ENCODE measurements at places on chromosomes 1 and 21.

DNA sequence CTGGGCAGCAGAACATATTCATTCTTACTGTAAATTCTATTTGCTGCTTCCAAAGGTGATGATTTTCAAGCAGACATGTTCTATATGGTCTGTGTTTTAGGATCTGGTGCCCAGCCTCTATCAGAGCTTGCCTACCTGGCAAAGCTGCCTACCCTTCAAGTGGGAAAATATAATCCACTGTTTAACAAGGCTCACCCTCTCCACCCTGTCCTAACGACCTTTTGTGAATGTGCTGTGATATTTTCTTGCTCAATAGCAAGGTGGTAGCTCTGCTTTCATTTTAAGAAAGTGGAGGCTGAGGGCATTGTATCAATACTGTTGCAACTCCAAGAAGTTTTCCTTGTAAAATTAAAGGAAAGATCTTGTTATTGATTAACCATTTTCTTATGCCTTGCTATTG is 26.0 kb upstream of the AGO1 start:
- H3K36me3 ChIP-seq, result peaks cover 30% of the 10 kb centered on the region
- H3K27me3 ChIP-seq, result no peaks in the 10 kb centered on the region
- no peaks in the 10 kb centered on the region for H3K4me1 ChIP-seq

DNA sequence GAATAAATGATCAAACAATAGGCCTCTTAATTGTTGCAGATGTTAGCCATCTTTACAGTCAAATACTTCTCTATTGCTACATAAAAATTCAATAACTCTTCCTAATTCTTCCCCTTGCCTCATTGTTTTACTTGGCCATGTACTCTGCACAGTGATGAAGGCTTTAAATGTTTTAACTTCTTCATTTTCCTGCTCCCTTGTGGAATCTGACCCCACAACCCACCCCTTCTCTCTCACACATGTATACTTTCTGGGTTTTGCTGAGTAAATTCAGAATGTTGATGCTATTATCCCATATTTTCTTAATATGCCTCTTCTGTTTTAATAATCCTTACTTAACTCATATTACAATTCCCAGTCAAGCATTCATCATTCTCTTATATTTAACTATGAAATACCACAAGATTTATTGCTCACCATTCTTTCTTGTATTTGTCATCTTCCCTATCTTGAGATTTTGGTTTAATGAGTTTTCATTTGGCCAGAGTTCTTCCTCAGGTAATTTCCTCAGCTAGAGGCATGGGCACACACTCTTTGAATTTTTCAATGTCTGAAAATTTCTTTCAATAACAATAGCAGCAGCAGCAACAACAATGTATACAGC is 327.8 kb upstream of the USP24 start:
- no peak for DNase-seq
- no peaks in the 10 kb centered on the region for H3K36me3 ChIP-seq
- no peaks in the 10 kb centered on the region for H3K4me1 ChIP-seq
- no peak overlapping the region for H3K27ac ChIP-seq
- H3K27me3 ChIP-seq, result no peaks in the 10 kb centered on the region
- H3K4me3 ChIP-seq, result no peak overlapping the region

GRCh38 chr1:15465674-15466073 is 9.1 kb downstream of the CELA2A start:
- H3K36me3 ChIP-seq, result no peaks in the 10 kb centered on the region
- no peak for DNase-seq

DNA sequence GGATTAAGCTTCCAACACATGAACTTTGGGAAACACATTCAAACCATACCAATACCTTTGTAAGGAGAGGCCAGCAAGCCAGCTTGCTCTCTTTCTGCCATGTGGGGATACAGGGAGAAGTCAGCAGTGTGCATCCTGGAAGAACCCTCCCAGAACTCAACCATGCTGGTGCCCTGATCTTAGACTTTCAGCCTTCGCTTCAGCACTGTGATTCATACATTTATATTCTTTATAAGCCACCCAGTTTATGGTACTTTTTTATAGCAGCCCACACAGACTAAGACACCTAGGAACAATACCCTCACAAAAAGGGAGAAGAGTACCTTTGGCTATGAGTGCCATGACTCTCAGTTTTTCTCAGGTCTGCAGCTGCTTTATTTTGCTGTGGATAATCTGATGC is 35.9 kb downstream of the C1orf87 start:
- H3K4me1 ChIP-seq, result no peaks in the 10 kb centered on the region
- no peak overlapping the region for H3K27ac ChIP-seq
- H3K27me3 ChIP-seq, result no peaks in the 10 kb centered on the region
- no peak overlapping the region for H3K4me3 ChIP-seq

DNA sequence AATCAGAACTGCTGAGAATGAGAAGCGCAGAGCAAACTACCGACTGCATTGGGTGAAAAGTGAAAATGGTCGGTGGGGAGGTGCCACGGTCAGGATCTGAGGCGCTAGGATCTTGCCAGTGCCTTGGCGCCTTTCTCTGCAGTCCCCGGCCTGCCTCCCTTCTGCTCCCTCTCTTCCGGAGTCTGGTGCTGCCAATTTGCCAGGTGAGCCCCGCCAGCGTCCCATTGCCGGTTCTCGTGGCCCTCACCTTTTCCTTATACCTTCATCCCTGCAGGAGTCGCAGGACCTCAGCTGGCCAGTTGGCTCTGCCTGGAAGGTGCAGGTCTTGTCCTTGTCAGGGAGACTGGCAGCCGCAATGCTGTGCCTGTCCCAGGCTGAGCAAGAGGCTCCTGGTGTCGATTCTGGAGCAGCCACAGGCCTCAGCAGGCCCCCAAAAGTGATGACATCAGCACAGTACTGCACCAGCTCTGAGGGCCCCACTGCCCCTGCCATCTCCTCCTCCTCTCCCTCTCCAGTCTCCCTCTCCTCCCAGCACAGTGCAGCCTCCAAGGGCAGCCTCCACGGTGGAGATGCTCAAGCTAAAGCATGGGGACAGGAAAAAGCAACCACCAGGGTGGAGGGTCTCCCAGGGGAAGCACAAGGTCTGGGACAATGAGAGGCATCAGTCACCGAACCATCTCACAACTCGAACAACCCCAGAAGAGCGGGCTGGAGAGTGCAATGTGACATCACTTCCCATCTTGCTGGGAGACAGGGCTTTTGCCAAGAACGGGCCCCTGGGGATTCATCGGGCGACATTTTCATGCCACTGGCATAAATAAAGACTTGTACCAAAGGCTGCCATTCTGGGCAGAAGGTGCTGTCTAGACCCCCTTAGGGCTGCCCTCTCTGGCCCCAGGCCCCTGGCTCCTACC is 37.1 kb upstream of the H6PD start:
- H3K36me3 ChIP-seq, result no peaks in the 10 kb centered on the region
- no peak overlapping the region for H3K4me3 ChIP-seq
- H3K4me1 ChIP-seq, result peaks cover 14% of the 10 kb centered on the region

- peaks cover 20% of the 10 kb centered on the region for H3K4me1 ChIP-seq
- no peak overlapping the region for H3K4me3 ChIP-seq
- peak; percentile 76 for DNase-seq
- H3K36me3 ChIP-seq, result no peaks in the 10 kb centered on the region
- H3K27me3 ChIP-seq, result no peaks in the 10 kb centered on the region
Measured at GRCh38 chr1:248924696-248925532, 18.9 kb downstream of the PGBD2 start.

DNA sequence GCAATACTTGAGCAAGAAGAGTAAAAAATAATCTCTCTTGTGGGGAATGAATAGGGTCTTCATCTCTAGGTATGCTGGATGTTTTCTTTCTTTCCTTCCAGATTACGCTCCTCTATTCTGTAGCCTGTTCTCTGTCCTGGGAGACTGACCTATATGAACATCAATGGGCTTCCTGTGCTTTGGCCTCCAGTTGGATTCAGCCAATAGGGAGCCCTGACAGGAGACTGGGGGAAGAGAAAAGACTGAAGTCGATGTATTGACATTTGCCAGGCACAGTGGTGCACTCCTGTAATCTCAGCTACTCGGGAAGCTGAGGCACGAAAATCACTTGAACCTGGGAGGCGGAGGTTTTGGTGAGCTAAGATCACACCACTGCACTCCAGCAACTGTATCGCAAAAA is 17.6 kb downstream of the SEMA6C start:
- DNase-seq, result no peak
- peaks cover 14% of the 10 kb centered on the region for H3K4me1 ChIP-seq
- no peaks in the 10 kb centered on the region for H3K27me3 ChIP-seq
- H3K4me3 ChIP-seq, result no peak overlapping the region
- H3K36me3 ChIP-seq, result no peaks in the 10 kb centered on the region

GRCh38 chr1:20278692-20279130 is 12.0 kb upstream of the VWA5B1 start:
- H3K27ac ChIP-seq, result no peak overlapping the region
- no peaks in the 10 kb centered on the region for H3K4me1 ChIP-seq
- DNase-seq, result no peak

All from natural killer cell (primary cell).